ENCODE measurements at places on chromosomes 2 and 18. TPM values are rescaled to one million over a fixed set of nuclear protein-coding genes. Genes with fewer than 3 reads are reported as not detected.

SERPINE2 gene
- total RNA-seq: 42.4 TPM

MYO3B gene
- 0.09 TPM for total RNA-seq

SERPINB10 gene
- total RNA-seq: not detected

ERICH2 gene
- total RNA-seq: not detected

DSG2 gene
- 0.43 TPM for total RNA-seq

CNTNAP5 gene
- total RNA-seq: not detected

QPCT gene
- total RNA-seq: 0.56 TPM

SAG gene
- total RNA-seq: not detected

C2orf80 gene
- total RNA-seq: not detected

MC5R gene
- not detected for total RNA-seq

C2orf78 gene
- not detected for total RNA-seq

GPATCH11 gene
- 11.7 TPM for total RNA-seq

SPATA3 gene
- total RNA-seq: 0.76 TPM

MAP3K19 gene
- not detected for total RNA-seq

GYPC gene
- 173 TPM for total RNA-seq

ANTXR1 gene
- 0.05 TPM for total RNA-seq

NYAP2 gene
- not detected for total RNA-seq

M1AP gene
- not detected for total RNA-seq

HOXD3 gene
- not detected for total RNA-seq

TUBA3E gene
- not detected for total RNA-seq

RAPH1 gene
- total RNA-seq: 1.9 TPM

IL37 gene
- total RNA-seq: not detected

TUBB8B gene
- total RNA-seq: not detected

CNGA3 gene
- total RNA-seq: not detected

UPP2 gene
- not detected for total RNA-seq

KCTD1 gene
- 3.4 TPM for total RNA-seq

SPDYA gene
- 1.3 TPM for total RNA-seq

SP140 gene
- total RNA-seq: 78.1 TPM

SLC9A2 gene
- 0.05 TPM for total RNA-seq

EMX1 gene
- not detected for total RNA-seq

SANBR gene
- 1.3 TPM for total RNA-seq

SERPINB12 gene
- not detected for total RNA-seq

SPR gene
- total RNA-seq: 7.8 TPM

ABCB11 gene
- total RNA-seq: not detected

STK36 gene
- 11.6 TPM for total RNA-seq

DHRS9 gene
- not detected for total RNA-seq

HOXD11 gene
- total RNA-seq: not detected

ELOA2 gene
- not detected for total RNA-seq

EMILIN2 gene
- 19.4 TPM for total RNA-seq

HAAO gene
- total RNA-seq: 0.63 TPM

ALPI gene
- total RNA-seq: not detected

HOXD13 gene
- total RNA-seq: not detected

TOGARAM2 gene
- 2.3 TPM for total RNA-seq

CCDC85A gene
- total RNA-seq: not detected

ZC3H6 gene
- 16.9 TPM for total RNA-seq

ASB18 gene
- not detected for total RNA-seq

RFTN2 gene
- not detected for total RNA-seq

KCNJ13 gene
- total RNA-seq: not detected

SIX3 gene
- total RNA-seq: not detected

PLCD4 gene
- total RNA-seq: 0.34 TPM

GKN1 gene
- total RNA-seq: not detected

MIB1 gene
- total RNA-seq: 37.4 TPM

DUSP11 gene
- 25.4 TPM for total RNA-seq

KHK gene
- 6.7 TPM for total RNA-seq

SLC38A11 gene
- not detected for total RNA-seq

MGAT4A gene
- 59.0 TPM for total RNA-seq

GATA6 gene
- not detected for total RNA-seq
